ENCODE measurements at places on chromosomes 3 and 15.
A peak's percentile ranks its signal among the peaks of the same experiment; 100 is the strongest.

DNA sequence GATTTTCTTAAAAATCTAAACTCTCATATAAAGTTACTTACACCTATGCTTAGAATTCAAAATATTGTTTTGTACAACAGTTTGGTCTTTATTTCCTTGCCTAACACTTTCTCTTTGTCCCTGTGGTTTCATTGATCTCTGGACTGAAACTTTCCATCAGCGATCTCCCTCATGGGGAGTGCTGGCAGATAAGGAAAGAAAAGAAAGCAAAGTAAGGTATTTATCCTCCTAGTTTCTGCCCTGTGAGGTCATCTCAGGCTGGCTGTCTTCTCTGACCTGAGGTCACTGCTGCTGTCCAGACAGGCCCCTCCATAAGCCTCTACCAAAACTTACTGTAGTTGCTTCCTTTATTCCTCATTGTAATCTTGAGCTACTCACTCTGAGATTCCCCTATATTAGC is 57.9 kb upstream of the EPHA6 start:
- DNase-seq, result no peak

DNA sequence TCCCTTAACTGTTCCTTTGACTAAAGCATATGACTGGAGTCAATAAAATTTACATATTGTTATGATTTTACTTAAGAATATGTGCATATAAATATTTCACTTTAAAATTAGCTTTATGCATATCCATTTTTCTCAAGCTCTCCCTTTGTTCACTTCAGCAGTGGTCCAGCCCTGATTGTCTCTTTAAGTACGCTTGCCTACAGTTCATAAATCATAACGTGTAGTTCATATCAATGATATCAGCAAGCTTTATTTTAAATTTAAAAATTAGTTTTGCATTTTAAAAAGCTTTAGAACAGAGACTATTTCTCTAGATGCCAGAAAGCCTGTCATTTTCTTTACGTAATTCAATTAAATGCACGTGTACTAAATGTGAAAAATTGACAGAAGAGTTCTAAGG is 721.9 kb downstream of the OTOL1 start:
- DNase-seq, result no peak

GRCh38 chr3:52373676-52374075 is 57.6 kb downstream of the DNAH1 start:
- no peak for DNase-seq

DNA sequence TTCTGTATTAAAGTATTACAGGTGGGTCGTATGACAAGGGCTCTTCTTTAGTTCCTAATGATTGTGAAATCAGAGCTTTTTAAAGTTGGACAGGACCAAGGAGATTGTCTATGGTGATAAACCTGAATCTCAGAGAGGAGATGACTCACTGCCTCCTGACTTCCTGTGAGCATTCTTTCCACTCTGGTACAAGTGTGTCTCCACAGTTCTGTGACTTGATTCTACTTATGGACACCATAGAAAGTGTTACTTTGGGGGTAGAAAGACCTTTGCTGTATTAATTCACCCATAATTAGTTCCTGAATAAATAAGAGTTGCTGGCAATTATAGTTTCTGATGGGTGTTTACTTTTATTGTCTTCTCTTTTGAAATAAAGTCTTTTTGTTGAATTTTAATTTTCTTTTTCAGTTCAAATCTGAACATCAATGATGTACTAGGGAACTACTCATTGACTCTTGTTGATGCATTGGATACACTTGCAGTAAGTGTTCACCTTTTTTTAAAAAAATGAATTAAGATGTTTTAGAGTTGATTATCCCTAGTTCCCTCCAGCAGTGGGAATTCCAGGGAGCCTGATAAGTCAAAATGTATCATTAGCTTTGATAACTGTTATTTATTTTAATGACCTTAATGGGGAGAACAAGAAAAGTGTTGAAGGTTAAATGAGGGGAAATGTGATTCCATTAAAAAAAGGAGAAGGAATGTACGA is 7.4 kb downstream of the EDEM1 start:
- peak; percentile 68 for DNase-seq

GRCh38 chr3:152380043-152380442 is 111.3 kb downstream of the MBNL1 start:
- no peak for DNase-seq

GRCh38 chr3:178097576-178097975 is 438.7 kb upstream of the KCNMB2 start:
- no peak for DNase-seq

DNA sequence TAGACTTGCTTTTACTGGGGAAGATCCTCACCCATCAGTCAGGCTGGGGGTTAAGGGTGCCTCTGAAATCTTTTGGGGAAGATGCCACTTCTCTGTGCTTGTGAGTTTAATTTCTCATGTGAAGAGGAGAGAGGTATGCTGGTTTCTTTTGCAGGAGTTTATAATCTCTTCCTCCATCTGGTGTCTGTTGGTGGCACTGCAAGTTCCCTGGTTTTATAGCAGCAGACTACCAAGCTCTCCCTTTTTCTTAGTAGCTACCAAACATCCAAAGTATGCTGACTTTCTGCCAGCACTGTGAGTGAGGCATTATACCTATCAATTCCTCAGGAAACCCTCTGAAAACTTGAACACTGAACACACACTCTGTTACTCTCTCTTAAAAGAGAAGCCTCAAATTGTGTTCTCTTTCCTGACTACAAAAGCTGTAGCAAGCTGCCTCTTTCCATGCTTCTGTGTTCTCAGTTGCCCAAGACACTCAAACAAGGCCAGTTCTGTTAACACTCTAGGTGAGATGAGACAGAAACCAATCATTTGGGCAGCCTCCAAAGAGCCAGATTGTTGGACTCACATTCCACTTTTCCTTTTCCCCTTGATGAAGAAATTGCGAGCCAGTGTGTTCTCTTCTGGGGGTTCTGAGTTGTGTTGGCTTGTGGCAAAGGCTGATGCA is 299.5 kb downstream of the GAP43 start:
- no peak for DNase-seq

DNA sequence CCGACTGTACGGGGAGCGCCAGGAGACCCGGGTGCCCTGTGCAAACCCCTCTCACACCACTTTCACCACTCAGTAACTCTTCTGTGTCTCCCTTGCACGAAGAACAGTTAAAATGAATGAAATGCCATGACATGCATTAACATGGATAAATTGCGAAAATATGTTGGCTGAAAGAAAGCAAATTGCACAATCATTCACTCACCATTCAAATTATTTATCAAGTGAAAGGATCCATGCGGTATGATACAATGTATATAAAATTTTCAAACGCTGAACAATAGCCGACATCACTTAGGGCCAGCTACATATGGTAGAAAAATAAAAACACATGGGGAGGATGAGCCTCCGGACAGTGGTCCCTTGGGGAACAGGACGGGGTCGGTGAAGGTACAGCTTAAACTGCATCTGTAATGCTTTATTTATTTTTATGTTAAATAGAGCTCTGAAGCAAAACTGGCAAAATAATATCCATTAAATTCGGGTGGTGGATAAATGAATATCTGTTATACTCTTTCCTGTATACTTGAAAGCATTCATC is 45.9 kb downstream of the SLC12A8 start:
- DNase-seq, result no peak

- DNase-seq, result no peak
These were observed 770.2 kb upstream of the ALCAM start for GRCh38 chr3:104596551-104596950.

- no peak for DNase-seq
These were observed 54.0 kb upstream of the TMEM108 start for GRCh38 chr3:132984181-132984580.

GRCh38 chr3:155402656-155403055 is 109.2 kb upstream of the STRIT1 start:
- DNase-seq, result no peak

GRCh38 chr3:125602752-125603649 is 7.7 kb upstream of the OSBPL11 start:
- DNase-seq, result no peak

GRCh38 chr15:99755692-99756409 is 22.6 kb upstream of the LYSMD4 start:
- DNase-seq, result peak; percentile 68

- no peak for DNase-seq
These were observed 12.5 kb downstream of the TM2D3 start for GRCh38 chr15:101639667-101640066.

DNA sequence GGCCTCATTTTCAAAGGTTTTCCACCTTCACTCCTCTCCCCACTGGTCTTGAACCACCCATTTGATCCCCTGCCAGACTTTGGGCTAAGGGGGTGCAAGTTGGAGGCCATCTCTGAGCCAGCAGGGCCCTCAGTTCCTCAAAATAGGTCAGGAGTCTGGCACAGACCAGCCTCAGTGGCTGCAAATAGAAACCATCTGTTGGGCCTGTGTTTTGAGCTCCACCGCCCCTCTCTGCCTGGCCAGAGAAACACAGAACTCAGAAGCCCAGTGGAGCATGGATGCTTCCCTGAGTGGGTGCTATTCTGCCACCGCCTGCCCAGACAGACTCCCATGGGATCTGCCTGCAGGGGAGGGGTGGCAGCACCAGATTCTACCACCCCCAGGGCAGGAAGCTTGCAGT is 56.3 kb downstream of the CORO2B start:
- no peak for DNase-seq

GRCh38 chr3:55858302-55858701 is 371.2 kb upstream of the WNT5A start:
- DNase-seq, result no peak

- no peak for DNase-seq
These were observed 15.4 kb upstream of the AADAC start for GRCh38 chr3:151798466-151798865.

DNA sequence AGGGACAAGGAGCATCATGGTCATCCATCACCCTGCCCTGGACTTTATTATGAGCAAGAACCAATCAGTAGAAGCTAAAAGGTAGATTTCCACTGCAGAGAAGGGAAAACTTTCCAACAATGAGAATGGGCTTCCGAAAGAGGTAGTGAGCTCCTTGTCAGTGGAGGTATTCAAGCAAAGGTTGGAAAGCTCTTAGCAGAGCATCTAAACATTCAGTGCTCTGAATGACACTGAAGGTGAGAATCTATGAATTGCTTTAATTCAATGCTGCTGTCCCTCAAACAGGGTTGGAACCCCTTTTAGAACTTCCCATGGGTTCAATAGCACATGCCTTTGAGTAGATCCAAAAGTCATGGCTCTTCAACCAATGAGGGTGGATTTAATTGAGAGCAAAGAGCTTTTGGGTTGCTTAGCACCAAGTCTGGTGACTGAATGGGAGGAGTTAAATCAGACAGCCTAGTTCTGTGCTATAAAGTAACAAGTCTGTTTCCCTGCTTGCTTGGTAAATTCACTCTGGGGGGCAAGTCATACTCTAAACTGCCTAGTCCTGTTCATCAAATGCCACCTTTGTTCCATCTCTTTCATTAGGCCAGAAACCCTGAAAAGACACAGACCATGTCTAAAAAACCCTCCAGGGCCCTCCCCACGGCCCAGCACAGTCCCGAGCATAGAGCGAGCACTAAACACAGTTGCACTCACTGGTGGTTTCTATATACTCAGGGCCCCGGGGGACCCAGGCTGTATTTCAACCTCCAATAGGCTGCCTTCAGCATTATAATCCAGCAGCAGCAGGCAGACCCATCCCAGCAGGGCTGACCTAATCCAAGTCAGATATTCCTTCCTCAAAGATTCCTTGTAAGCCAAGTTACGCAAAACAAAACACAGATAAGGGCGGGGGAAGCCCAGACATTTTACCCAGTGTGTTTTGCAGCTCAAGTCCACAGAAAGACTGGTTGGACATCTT is 161.2 kb downstream of the MEGF11 start:
- DNase-seq, result no peak

- no peak for DNase-seq
These were observed 60.2 kb upstream of the FAM174B start for GRCh38 chr15:92715758-92716157.

DNA sequence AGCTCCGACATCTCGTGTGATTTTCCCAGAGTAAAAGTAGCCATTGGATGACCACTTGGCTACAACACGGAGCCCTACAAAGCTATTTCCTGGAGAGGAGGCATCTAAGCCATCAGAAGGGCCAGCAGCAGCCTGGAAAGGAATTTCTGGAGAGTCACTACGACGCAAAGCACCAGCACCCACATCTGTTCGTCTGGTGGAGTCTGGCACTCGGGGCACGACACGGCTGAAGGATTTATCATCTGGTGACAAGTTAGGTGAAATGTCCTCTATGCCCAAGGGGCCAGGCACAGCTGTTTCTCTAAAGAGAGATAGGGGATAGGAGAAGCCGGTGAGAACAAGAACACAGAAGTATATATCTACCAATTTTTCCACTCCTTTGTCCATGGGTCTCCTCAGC is 49.5 kb downstream of the TUBGCP4 start:
- DNase-seq, result no peak

DNA sequence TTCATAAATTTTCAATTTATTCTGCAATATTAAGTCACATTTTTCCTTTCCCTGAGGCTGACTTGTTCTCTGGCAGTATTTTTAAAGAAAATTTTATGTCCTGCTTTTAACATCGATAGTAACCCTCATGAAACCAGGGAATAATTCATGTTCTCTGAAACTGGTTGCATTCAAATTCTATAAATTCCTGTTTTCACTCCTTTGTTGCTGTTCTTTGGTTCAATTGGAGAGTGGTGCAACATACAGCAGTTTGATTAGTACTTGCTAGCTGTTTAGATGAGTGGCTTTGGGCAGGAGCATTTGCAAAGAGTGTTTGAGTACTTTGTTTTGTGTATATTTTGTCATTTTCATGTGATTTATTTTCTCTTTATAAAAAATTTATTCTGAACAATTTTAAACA is 19.2 kb downstream of the ZIC1 start:
- DNase-seq, result no peak

DNA sequence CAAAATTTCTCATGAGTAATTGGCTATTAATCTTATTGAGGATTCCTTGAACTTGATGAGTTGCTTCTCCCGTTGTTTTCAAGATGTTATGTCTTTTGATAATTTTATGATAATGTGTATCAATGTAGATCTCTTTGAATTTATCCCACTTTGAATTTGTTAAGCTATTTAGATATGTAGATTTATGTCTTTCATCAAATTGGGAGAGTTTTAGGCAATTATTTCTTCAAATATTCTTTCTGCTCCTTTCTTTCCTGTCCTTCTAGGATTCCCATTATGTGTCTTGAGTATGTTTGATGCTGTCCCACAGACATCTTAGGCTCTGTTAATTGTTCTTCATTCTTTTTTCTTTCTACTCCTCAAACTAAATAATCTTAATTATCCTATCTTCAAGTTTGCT is 68.1 kb upstream of the FGD5 start:
- no peak for DNase-seq

- DNase-seq, result no peak
These were observed 4.2 kb downstream of the KLF13 start for GRCh38 chr15:31330836-31331235.

DNA sequence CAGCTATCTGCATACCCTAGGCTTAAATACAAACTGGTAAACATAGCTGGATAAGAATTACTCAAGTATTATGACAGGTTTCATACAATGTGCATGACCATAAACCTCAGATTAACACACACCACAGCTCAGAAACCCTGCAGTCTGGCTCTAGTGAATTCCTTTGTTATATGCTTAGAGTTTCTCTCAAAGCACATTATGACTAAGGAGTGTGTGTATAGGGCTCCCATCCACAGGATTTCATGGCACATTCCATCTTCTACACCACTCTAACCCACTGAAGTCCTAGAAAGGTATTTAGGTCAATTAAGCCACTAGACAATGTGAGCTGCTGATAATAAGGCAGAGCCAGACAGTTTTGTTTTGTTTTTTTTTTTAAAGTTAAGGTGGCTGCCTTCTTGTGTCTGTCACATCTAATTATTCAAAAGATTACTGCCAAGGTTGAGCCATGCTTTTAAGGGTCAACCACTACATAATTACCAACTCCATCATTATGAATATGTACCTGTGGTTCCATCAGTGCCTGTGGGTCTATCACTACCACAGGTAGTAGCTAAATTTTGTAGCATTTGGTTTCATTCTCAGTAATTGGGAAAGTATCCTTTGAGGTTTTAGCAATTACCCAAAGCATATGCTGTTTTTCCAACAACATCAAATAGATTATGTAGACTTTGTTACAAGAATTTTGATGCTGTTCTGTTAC is 107.0 kb downstream of the ALCAM start:
- no peak for DNase-seq

Data from natural killer cell treated with Interleukin-12 subunit alpha and Interleukin-12 subunit beta and Interleukin-15 and Interleukin-18, amount 100 ng/mL, for 72 hours (primary cell).